ENCODE measurements at places on chromosomes 2 and 18.

DNA sequence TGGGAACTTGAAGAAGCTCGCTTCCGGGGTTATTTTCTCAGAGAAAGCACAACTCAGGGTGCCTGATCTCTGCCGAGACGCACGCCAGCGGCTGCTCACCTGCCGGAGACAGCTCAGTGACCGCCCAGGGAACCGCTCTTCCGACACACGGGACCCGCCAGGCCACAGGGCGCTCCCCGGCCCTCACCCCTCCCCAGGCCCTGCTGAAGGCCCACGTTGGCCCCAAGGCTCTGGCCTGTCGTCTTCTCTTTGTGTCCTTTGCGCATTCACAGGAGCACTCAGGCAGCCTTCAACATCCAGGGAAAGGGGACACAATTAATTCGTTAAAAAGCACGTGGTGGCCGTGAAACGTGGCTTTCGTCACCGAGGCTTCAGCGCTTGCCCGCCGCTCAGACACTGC lies 276.3 kb upstream of the SALL3 start:
- DNase-seq = no peak

- no peak for DNase-seq
Measured at GRCh38 chr2:106724301-106724794, 161.6 kb downstream of the ST6GAL2 start.

DNA sequence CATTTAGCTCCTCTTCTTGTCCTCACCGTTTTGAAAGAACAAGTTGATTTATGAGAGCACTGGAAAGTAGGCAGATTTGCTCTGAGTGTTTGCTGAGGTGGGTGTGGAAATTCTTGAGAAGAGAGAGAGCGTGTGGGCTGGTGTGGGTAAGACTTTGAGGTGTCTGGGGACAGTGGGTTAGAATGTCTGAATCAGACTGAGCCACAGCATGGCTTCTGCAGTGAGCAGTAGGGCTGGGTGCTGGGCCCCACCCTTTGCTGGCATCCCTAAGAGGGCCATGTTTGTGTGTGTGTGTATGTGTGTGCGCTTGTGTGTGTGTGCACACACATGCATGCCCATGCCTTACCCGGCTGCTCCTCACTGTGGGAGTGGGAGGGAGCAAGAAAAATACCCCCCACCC lies 63.7 kb downstream of the COPS8 start:
- DNase-seq = no peak

DNA sequence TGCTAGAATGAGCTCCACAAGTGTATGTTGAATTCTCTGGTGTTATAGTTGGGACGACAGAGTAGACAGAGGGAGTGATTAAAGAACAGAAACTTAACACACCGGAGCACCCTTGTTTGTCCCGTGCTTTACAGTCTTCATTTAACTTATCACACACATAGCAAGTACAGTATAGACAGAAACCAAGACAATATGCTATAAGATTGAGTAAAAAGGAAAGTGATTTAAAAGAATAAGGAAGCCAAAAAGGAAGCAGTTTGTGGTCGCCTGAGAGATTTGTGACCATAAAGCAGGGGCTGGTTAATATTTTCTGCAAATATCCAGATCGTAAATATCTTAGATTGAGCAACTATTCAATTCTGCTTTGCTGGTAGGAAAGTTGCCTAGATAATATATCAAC lies 1128.4 kb downstream of the TSN start:
- no peak for DNase-seq

GRCh38 chr2:138559641-138560040 lies 58.1 kb downstream of the SPOPL start:
- DNase-seq = no peak

- DNase-seq = no peak
Measured at GRCh38 chr2:42566837-42567321, 1.6 kb upstream of the MTA3 start.

GRCh38 chr2:127034883-127035611 lies 71.9 kb downstream of the BIN1 start:
- peak; percentile 21 for DNase-seq

- DNase-seq = no peak
Measured at GRCh38 chr2:4140281-4140970, 437.1 kb downstream of the DCDC2C start.

- no peak for DNase-seq
Measured at GRCh38 chr2:121239471-121239870, 45.5 kb downstream of the TFCP2L1 start.
